ENCODE measurements at places on chromosomes 12 and 14.

GRCh38 chr14:52338051-52338681, 24.1 kb downstream of the PTGER2 start:
- DNase-seq: no peak

DNA sequence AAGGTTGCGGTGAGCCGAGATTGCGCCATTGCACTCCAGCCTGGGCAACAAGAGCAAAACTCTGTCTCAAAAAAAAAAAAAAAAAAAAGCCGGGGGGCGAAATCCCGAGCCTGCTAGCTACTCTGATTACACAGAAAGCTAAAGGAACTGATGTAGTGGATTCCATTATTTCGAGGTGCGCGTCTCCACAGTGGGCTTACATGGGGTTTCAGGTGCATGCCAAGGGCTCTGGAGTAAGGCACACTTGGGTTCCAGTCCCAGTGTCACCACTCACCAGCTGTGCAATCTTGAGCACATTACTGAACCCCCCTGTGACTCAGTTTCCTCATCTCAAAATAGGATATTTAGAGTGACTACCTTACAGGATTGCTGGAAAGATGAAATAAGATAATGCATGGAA, 1.7 kb upstream of the RAB15 start:
- no peak for DNase-seq

DNA sequence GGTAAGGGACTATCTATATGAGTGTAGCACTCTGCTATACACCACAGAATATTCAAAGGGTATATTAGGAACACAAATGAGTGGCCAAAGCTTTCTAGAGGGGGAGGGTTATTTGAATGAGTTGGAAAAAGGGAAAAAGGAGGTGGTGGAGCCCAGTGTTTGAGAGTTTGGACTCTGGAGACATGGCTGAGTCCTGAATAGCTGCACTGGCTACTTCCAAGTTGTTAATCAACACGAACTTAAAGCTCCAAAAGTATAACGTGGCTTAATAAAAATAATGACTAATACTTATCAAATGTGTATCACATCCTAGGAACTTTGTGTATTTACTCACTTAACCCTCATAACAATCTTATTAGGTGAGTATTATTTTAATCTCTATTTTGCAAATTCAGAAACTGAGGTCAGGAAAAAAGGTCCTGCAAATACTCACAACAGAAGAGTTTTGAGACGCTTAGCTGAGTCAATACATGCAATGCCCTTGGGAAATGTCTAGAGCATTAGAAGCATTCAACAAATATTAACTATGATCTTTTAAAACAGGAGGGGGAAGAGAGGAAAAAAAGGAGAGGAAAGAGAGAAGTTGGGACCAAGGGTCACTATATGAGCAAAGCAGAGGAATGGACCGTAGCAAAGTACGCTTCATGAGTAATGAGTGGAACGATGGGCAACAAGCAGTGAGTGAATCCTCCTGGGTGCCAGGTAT, 189.5 kb upstream of the HMGA2 start:
- no peak for DNase-seq

- no peak for DNase-seq
These were observed 175.8 kb upstream of the HMGA2 start for GRCh38 chr12:65648461-65648860.

DNA sequence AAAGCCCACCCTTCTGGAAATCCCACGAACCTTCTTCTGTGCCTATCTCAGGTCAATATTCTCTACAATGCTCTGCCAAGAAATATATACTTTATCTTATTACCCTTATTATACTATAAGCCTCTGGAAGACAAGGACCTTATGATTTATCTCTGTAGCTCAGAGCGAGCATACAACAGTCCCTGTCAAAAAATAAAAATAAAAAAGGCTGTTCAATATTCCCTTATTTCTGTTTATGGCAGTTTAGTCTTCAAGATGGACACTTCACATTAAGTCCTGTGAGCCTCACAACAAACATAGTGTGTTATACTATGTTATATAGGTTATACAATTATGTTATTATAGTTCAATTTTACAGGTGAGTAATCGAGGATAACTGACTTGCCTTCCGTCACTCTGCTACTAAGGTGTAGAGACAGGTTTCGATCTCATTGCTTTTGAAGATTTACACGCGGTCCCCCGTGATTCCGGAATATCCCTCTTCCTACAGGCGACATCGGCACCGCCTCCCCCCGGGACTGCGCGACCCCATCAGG, 562 bp downstream of the EAPP start:
- peak; percentile 8 for DNase-seq

GRCh38 chr12:106978035-106978800, 8.7 kb downstream of the MTERF2 start:
- DNase-seq: no peak

DNA sequence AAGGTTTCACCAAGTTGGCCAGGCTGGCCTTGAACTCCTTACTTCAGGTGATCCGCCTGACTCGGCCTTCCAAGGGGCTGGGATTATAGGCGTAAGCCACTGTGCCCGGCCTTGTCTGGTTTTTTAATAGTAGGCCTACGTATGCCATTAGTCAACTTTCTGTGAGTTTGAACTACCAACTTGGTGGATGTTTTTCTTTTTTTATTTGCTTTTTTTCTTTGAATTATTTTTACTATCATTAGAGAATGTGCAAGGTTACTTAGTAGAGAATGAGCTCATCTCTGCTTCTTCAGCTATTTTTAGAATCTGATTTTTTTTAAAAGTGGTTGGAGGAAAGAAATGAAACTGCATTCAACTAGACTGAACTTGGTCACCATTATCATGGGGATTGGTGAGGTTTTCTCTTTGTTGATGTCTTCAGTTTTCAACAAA, 51.4 kb downstream of the HMGA2 start:
- DNase-seq: no peak

DNA sequence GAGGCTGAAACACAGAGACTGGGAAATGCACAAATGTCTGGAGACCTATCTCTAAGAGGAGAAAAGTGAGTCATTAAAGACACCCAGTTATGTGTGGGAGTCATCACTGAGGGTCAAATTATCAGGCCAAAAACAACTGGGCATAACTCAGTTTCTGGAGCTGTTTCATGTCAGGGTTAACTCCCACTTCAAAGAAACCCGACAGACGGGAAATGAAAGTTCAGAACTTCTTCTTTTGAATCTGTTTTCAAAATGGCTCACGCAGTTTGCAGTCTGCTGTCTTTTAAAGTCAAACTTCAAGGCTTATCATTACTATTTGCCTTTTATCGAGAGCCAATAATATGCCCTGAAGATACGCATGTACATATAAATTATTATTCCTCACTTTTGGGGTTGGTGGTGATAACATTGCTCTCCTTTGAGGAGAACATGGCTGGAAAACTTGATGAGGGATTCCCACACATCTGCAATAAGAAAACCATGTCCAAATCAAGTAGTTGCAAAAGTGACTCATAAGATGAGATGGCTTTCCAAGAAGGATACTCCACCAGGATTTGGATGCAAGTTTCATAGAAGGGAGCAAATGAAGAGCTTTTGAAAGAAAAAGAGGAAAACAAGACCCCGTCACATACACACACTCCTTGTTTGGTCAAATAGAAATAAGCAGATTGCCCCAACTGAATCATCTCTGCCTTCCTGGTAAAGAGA, 341.4 kb downstream of the ADAMTS20 start:
- peak; percentile 6 for DNase-seq

DNA sequence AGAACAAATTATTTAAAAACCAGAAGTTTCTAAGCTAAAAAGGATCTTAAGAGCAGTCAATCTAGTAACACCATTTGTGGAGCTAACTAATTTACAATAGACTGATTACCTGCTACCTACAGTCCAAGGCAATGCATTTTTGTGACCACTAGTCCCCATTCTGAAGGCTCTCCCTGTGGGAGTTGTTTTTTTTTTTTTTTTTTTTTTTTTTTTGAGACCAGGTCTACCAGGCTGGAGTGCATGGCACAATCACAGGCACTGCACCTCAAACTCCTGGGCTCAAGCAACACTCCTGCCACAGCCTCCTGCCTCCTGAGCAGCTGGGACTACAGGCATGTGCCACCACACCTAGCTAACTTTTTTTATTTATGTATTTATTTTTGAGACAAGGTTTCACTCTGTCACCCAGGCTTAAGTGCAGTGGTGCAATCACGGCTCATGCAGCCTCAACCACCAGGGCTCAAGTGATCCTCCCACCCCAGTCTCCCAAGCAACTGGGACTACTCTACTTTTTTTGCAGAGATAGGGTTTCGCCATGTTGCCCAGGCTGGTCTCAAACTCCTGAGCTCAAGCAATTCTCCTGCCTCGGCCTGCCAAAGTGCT, 3.9 kb downstream of the GNPTAB start:
- DNase-seq: no peak

GRCh38 chr14:85948153-85948552, 418.2 kb downstream of the FLRT2 start:
- no peak for DNase-seq

GRCh38 chr12:6968426-6968825, 2.0 kb downstream of the PHB2 start:
- no peak for DNase-seq

DNA sequence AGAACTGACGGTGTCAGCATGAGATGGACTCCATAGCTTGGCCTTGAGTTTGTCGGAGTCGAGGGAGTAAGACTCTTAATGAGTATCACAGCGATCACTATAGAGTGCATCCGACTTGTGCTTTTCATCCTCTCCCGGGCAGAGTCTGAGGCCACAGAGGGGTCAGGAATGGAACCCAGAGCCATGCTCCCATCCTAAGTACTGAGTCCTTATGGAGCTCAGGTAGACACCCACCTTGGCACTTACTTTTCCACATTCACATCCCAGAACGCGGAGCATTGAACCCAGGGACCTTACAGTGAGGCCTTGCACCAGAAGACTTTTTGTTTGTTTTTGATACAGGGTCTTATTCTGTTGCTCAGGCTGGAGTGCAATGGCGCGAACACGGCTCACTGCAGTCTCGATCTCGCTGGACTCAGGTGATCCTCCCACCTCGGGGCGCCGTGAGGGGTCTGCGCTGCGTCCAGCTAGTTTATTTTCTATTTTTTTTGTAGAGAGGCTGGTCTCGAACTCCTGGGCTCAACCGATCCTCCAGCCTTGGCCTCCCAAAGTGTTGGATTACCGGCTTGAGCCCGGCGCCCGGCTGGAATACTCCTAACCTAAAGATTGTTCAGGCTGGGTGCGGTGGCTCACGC, 719 bp upstream of the SRSF9 start:
- peak; percentile 32 for DNase-seq

DNA sequence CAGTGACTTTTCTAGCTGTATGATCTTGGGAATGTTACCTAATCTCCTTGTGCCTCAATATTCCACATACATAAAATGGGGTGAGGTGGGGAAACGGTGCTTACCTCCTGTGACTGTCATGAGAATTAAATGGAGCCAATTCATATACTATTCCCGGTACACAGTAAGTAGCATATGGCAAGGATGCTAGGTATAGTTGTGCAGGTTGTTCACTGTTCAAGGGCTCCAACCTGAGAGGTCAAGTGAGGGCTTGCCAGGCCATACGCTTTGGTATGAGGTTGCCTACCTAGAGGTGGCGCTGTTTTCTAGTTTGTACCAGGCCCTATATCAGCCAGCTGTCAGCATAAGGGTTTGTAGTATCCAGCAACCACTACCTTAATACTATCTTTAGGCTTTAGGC, 3.6 kb upstream of the BATF start:
- DNase-seq: peak; percentile 76

- DNase-seq: peak; percentile 40
These were observed 97.9 kb downstream of the RERGL start for GRCh38 chr12:17992002-17992656.

DNA sequence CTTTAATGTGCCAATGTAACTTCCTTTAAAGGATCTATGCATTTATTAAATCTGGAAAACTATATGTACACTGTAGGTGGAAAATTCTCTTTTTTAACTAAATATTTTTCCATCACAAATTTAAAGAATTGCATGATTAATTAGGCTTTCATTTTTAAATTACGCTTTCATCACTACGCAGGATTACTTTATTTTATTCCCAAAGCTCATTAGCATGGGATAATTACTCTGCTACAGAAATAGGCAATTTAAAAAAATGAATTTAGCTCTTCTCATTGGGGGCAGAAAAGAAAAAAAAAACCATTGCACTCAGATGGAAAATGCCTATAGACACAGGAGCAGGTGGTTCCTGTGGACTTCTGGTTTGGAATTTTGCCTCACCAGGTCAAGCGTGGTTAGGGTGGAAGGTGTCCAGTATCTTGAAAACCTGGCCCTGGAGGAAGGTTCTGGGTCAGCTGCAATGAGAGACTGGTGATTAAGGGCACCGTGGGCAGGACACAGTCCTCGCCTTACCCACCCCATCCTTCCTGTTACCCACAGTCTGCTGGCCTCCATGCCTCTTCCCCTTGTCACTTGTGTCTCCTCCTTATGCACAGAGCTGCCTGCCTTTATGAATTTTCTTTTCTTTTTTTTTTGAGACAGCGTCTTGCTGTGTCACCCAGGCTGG, 17.3 kb upstream of the RIN3 start:
- DNase-seq: no peak

DNA sequence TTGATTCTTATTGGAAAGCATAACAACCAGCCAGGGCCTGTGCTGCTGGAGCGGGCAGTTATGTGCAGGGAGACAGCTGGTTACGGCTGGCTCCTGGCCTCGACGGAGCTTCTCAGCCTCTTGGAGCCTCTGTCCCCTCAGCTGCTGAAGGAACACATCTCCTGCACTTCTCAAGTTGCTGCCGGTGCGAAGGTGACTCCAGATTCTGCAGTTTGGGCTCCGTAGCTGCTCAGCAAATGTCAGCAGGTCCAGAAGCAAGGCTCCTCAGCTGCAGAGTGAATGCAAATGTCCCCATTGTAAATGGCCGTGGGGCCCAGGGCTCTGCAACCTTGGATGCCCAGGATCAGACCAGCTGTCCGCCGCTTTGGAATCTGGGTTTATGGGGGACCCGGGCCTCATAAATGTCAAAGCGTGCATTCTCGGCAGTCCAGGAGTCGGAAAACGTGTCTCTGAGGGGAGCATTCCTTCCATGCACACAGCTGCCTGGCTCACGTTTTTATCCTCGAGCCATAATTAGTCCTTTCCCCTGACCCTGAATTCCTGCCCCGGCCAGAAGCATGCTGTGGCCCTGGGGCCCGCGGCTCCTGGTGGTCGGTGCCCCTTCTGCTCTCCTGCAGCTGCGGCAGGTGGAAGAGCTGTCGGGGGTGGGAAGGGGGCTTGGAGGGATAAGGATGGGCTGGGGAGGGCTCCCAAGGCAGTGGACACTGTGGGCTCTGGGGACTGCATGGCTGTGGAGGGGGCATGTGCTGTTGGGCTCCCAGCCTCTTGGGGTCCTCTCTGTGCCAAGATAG, 106.0 kb downstream of the KIF26A start:
- DNase-seq: no peak

DNA sequence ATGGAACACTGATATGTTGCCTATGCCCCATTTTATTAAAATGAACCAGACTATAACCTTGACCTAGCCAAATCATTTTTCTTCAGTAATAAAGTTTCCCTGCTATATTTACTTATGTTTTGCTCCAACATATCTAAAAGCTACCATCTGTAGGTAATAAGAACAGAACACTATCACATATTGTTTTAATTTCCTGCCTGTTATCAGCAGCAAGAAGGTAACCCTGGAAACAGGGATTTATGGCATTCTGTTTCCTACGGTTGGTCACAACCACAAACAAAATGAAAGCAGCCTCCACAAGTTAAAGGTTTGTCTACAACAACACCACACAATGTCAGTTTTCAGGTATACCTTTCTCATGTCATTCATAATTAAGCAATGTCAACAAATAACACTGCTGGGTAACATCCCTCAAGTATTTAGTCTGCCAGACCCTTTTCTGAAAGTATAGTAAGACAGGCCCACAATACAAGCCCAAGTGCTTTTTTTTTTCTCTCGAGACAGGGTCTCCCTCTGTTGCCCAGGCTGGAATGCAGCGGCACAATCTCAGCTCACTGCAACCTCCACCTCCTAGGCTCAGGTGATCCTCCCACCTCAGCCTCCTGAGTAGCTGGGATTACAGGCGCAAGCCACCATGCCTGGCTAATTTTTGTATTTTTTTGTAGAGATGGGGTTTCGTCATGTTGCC, 25.5 kb downstream of the GCH1 start:
- DNase-seq: no peak

- DNase-seq: no peak
These were observed 17.6 kb downstream of the KERA start for GRCh38 chr12:91040096-91040755.

Measured in activated CD4-positive, alpha-beta T cell treated with anti-CD3 and anti-CD28 coated beads, Interleukin-10, Interleukin-2, amounts not matched to agents 100 ng/mL and 50 ng/mL, durations not matched to agents 16 hours and 8 hours (primary cell).